GM04504 (cell line): ENCODE measurements at places on chromosomes 5 and 9.

DNA sequence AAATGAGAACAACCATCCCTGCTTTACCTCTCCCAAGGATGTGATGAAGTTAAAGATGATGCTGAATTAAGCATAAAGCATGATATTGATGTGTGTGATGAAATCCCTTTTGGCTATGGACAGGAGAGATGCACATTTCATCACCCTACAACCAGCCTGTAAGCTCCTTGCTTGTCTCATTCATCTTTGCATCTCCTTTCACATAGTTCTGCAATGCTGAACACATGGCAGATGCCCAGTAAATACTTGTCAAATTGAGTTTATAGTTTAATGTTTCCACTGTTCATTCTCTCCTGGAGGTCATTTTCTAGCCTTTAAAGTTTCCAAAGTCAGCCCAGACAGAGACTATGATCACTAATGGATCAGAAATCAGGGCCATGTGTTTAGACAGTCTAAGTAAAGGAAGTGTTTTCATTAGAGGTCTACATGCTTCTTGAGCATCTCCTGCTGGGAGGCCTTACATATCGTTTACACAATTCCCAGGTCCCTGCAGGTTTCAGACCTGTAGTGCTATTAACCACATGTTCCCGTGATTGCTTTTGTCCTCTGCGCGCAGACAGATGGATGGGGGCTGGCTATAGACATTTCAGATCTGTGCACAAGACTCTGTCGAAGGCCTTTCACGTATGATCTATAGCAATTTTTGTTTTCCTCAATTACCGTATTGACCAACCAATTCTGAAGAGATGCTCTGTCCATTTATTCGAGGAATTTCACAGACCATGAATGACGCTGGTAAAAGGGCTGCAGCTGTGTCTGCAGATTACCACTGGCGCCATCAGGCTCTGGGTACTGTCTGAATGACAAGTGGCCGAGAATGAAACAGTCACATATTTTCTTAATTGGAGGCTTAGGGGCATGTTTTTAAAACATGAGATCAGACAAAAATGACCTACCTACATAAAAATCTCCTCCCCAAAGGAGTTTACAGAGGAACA, 49.0 kb upstream of the CKMT2 start:
- DNase-seq, result no peak

DNA sequence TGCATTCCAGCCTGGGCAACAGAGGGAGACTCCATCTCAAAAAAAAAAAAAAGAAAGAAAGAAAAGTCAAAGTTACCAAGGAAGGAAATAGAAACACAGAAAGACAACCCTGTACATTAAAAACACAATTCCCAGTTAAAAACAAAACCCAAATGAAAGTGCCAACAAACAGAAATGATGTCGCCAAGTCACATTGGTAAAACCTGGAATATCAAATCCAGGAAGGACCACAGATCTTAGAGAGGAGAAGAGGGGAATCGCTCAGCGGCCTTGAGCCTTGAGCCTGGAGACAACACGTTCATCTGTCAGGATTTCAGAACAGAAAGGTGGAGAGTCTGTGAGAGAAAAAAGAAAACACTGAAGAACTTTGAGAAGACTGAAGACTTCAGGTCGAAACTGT, 1.2 kb upstream of the ZDHHC11 start:
- DNase-seq, result no peak

DNA sequence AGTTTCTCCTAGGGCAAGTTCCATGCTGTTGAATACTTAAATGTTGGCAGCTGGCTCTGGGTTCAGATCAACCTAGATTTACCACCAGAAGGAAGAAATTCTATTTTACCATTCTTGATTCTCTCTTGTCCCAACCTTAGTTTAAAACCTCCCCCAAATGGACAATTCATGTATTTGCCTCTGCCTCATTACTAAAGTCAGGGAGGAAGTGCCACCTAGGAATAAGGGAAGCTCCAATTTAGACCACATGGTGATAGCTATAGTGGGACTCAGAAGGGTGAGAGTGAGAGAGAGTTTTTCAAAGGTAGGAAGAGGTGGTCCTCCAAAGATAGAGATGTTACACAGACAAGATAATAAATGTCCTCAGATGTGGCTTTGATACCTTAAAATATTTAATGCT, 53.4 kb upstream of the PAM start:
- no peak for DNase-seq

DNA sequence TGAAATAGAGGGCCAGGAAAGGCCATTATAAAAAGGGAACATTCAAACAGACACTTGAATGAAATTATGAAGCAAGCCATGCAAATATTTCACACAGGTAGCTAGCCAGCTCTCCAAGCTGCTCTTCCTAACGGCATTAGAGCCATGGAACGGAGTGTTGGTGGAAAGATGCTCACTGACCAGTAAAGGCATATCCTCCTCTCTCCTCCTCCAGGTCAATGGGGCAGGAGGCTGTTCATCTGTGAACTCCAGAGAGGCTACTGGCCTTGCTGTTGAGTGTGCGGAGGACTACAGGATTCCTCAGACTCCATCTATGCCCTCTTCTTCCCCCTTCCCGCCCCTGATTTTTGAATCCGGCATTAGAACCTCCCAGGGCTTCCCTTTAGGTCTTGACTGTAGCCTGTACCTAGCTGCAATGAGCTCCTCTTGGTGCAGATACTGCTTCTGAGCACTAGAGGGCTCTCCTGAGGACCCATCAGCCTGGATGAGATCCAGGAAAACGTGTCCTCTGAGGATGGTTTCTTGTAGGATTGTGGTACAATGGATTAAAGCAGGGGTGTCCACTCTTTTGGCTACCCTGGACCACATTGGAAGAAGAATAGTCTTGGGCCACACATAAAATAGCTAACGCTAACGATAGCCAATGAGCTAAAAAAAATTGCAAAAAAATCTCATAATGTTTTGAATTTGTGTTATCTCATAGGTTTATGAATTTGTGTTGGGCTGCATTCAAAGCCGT, 162.2 kb downstream of the SREK1 start:
- peak; percentile 51 for DNase-seq

- no peak for DNase-seq
These were observed 8.5 kb downstream of the KLF4 start for GRCh38 chr9:107481035-107481434.

- no peak for DNase-seq
These were observed 812.2 kb downstream of the DTWD2 start for GRCh38 chr5:118176146-118176545.

- DNase-seq, result no peak
These were observed 382.0 kb downstream of the PSAT1 start for GRCh38 chr9:78678877-78679276.

DNA sequence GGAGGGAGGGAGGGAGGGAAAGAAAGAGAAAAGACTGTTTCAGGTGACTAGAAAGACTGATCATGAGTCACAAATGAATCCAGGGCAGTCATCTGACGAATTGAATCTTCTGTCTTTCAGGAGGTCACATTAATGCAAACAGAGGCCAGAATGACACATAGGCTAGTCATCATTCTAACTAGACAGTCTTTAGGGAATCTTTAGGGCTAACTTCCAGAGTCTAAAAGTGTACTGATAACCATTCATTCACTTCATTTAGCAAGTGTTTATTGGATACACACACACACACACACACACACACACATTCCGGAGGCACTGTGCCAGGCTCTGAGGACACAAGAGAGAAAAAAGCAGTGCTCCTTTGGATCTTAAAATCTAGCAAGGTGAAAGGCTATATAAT, 156.7 kb downstream of the EBF1 start:
- DNase-seq, result peak; percentile 80

DNA sequence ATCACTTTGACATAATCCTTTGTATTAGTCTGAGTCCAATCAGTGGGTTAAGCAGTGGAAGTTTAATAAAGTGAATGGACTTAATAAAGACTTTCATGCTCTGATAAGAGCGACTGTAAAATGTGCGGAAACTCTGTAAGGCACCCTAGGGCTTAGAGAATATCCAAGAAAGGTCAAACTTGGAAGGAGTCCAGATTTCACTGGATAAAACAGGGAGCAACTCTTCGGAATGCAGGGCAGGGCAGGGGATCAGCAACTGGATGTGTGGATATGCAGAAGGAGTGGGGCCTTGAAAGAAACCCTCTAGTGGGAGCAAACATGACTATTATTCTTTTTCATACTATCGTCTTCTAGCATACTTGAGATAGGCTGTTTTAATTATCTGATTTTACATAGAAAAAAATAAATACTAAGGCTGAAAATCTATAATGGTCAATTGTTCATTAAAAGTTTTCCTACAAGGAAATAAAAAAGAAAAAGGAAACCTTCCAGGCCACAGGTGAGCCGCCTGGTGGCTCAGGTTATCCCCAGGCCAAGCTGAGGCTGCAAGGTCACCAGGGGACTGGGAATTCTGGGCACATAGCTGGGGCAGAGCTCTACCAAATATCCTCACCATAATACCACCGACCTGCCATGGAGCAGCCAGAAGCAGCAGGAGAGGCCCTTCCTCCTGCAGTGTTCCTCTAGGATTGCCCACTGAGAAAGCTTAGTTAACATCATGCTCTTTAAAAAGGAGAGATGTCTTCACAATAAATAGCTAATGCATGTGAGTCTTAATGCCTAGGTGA, 46.3 kb upstream of the CCDC112 start:
- DNase-seq, result no peak

DNA sequence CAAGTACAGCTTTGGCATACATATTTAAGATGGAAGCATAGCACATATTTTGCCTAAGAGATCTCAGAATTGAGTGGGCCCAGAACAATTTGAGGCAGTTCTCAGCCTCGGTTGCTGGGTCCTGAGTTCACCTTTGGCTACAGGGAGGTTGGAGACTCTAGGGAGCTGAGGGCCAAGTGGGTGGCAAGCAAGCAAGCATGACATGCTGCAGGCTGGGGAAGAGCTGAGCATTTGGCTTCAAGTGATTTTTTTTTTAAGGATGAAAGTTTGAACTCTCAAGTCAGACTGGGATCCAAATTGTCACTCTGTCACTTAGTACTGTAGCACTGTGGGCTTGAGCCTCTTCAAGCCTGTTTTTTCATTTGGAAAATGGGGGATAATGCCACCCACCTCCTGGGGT, 160.5 kb downstream of the MED27 start:
- no peak for DNase-seq

DNA sequence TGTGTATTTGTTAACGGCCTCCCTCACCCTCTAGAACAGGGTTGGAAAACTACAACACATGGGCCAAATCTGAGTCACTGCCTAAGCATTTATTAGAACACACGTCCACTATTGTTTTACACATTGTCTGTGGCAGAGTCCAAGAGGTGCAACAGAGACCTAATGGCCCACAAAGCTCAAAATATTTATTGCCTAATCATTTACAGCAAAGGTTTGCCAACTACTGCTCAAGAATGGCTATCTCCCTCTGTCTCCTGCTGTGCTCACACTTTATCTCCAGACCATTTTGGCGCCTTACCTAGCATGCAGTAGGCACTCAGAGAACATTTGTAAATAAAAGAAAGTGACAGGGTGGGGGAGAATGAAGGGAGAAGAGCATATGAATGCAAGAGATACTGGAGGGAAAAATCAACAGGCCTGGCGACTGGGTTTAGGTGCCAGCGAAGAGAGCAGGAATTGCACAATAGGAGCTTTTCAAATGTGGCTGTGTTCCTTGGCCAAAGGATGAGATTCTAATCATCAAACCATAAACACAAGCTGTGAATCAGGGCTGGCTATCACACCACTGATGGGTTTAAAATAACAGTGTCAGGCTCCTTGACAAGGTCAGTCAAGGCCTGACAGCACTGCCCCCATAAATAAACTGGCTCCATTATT, 80.3 kb downstream of the EPB41L4A start:
- peak; percentile 3 for DNase-seq

DNA sequence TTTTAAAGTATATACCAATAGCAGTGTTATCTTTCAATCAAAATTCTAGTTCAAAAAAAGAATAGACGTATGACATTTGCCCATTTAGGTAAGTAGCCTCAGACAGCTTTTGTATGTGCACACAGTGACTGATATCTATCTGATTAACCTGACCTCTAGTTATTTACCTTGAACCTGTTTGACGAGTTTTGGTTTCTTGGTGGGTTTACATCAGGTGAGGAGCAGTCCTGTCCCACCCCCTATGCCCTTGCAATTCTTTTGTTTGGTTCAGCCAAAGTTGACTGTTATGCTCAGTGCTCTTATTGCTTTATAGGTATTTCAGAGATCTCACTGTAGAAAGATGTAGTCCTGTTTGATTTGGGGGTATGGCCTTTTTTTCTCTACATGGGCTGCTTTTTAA, 147.2 kb downstream of the ISOC1 start:
- DNase-seq, result no peak
